ENCODE measurements at places on chromosomes 12 and 14.

DNA sequence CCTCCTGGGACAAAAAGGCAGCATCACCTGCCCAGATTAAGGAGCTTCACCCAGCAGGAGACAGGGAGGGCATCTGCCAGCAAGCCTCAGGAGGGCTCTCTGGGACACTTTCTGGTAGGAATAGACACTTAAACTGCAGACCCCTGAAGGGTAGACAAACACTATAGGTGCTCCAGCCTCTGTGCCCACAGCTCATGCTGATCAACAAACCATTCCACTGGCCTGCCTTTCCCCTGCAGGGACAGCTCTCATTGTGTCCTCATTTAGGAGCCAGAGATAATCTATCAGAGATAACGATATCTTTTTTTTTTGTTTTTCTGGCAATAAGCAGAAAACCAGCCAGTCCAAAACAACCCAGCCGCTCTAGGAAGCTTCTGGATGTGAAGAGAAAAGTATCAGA, 251.8 kb upstream of the CCDC196 start:
- no peak for DNase-seq

- DNase-seq = peak; percentile 7
These were observed 18.8 kb downstream of the GPR65 start for GRCh38 chr14:88023658-88024187.

DNA sequence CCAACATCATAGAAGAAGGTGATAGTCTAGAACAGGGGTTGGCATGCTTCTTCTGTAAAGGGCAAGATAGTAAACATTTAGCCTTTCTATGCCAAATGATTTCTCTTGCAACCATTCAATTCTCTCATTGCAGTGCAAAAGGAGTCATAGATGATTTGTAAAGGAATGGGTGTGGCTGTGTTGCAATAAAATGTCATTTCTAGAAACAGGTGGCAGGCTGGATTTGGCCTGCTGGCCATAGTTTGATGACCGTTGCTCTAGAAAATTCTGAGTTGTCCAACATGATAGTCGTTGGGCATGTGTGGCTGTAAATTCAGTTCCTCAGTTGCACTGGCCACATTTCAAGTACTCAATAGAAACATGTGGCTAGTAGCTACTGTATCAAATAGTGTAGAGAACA, 21.7 kb downstream of the SMCO2 start:
- DNase-seq = no peak

DNA sequence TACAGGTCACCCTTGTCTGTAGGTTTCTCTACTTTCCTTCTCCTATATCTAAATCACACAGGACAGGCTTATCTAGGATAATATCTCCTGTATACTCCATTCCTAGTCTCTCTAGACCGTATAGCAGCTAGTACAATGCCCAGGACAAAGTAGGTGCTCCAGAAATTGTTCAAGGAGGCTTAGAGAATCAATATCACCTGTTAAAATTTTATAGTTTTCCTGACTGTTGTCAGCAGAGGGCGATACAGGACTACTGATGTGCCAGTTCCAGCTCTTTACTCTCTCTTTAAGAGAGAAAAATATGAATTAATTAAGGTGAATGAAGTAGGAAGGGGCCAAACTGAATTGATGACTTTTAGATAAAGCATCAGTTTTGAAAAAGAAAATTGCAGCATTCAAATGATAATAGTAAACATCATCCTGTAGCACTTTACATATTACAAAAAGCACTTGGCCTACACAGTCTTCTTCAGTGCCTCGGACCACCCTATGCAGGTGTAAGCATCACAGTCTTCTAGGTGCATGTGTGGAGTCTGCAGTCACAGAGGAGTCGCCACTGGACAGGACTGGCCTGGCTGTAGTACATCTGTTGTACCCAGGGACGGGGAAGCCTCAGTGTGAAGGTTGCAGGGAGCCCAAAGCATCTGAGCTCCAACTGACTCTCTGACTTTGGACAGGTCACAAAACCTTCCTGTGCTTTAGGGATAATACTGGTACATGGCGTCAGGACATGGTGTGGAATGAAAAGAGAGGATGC, 61.9 kb upstream of the MAX start:
- DNase-seq = peak; percentile 64

DNA sequence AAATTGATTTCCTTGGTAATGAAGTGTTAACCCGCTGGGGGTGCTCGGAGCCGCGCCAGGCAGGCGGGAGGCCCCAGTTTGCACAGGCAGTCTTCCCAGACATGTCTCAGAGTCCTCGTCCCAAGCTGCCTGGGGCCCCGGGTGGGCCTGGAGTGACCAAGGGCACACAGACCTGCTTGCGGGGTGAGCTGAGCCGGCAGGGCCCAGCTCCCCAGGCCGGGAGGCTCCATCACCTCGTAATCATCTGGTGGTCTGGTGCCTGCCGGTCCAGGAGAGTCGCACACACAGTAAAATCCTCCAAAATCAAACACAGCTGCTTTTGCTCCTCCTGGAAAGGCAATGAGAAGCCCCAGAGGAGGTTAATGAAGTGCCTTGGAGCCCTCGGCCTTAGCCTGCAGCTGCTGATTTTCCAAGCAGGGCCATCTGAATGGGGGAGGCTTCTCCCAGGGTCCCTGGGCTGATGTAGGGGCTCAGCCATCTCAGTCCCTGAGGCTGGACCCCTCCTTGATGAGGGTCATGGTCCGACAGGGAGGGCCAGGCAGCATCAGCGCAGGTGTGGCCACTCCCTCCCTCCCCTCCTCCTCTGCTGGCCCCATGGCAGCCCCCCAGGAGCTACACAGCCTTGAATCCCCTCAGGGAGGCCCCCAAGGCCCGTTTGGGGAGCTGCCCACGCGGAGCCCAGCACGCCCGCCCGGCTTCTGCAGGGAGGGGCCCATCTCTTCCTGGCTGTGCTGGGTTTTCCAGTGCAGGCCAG, 39.4 kb upstream of the FBRSL1 start:
- DNase-seq = no peak

- no peak for DNase-seq
These were observed 851.4 kb upstream of the SEL1L start for GRCh38 chr14:82385048-82385447.

- DNase-seq = no peak
These were observed 123.2 kb downstream of the CHST11 start for GRCh38 chr12:104579718-104580495.

DNA sequence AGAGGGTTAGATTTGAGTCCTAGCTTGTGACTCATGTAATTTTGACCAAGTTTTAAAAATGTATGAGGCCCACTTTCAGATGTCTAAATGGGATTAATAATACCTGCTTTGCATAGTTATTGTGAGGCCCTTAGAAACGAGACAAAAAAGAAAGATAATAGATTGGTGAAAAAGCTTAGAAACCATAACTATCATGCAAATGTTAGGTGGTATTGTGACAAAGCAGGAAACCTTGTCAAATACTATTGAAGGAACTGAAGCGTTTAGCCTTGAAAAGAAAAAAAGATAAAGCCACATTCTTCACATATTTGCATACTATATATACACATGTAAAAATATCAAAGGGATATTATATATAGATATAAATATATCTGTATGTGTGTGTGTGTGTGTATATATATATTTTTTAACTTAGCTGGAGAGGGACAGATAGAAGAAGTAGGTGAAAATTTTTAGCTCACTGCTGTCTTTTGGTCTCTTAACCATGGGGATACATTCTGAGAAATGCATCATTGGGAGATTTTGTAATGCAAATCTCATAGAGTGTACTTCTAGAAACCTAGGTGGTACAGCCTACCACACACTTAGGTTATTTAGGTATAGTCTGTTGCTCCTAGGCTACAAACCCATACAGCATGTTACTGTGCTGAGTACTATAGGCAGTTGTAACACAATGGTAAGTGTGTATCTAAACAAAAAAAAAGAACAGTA, 270.3 kb downstream of the CCDC91 start:
- no peak for DNase-seq

DNA sequence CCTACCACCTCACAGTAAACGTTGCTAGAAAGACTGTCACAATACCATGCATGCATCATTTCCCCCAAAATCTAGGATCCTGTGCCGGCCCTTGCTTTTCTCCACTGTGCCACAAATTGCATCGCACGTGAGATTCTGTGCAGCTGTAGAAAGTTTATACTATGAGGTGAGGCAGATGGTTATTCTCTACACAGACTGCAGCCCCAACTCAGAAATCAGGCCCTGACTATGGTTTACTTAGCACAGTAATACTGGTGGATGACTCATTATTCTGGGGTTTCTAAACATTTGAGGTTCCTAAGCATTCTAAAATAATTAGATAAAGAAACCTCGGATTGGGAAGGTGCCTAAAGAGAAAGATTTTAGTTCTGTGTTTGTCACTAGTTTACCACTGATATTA, 163.8 kb upstream of the CCDC198 start:
- no peak for DNase-seq

DNA sequence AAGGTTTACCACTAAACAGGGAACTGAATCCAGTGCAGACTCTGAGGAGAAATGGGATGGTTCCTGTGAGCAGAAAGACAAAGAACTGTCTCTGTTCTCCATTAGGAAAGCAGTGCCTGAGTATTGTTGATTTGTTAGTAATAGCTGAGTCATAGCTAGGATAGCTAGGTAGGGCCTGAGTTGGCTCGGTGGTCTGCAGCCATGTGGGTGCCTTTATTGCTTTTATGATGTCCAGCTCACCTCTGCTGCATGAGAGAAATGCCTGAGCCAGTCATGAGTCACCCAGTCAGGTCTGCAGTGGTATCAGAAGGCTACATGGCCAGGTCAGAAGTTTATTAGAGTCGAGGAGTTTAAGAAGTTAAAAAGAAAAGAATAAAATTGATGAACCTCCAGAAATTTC, 24.2 kb downstream of the TRHDE start:
- no peak for DNase-seq

DNA sequence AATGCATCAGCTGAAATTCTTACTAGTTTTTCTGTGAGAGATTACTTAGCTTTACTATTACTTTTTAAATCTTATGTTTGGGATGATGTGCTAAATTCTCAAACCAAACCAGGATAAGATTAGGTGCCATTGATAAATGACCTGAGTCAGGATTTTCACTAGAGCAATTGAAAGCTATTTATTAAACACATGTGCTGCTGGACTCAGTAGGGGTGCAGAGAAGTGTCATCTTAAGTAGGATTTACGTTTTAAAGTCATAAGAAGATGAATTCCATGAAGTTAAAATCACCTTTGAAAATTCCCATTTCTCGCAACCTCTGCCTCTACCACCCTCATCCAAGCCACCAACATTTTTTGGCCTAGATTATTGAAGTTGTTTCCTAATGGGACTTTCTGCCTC, 8.8 kb downstream of the TMEM263 start:
- no peak for DNase-seq

GRCh38 chr14:92093320-92093719, 13.1 kb downstream of the ATXN3 start:
- no peak for DNase-seq

- no peak for DNase-seq
These were observed 19.4 kb downstream of the HHIPL1 start for GRCh38 chr14:99664058-99664936.

- no peak for DNase-seq
These were observed 272.4 kb upstream of the RTL1 start for GRCh38 chr14:101175731-101176534.

GRCh38 chr14:66709291-66709690, 201.3 kb downstream of the GPHN start:
- no peak for DNase-seq

DNA sequence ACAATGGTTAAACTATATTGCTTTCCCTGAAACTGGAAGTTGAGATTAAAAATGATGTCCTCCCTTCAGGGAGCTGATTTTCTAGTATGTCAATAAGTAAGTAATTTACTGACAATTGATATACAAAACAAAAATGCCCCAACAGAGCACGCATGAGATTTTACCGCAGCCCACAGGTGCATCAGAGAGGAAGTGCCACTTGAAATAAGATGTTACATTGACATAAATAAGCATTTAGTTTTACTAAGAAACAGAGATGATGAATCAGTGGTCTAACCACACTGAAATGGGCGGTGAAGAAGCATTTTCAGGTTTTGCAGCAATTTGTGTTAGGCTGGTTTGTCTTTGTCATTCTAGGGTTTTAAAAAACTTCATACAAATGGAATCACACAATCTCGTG, 8.8 kb upstream of the CLECL1 start:
- DNase-seq = no peak

DNA sequence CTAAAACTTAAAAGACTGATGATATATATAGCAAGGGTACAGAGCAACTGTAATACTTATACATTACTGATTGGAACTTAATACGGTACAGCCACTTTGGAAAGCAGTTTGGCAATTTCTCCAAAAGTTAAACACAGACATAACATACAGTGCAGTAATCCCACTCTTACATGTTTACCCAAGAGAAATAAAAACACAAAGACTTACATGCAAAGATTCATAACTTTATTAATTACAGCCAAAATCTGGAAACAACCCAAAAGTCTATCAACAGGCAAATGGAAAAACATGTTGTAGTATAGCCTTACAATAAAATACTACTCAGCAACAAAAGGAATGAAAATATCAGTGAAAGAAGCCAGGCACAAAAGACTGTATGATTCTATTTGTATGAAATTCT, 84.6 kb downstream of the GARIN6 start:
- no peak for DNase-seq

- DNase-seq = no peak
These were observed 3.6 kb downstream of the ABCD4 start for GRCh38 chr14:74299061-74299545.

- no peak for DNase-seq
These were observed 377.7 kb downstream of the SLC16A7 start for GRCh38 chr12:59973515-59973914.

GRCh38 chr12:130336723-130337487, 782 bp upstream of the PIWIL1 start:
- DNase-seq = no peak

DNA sequence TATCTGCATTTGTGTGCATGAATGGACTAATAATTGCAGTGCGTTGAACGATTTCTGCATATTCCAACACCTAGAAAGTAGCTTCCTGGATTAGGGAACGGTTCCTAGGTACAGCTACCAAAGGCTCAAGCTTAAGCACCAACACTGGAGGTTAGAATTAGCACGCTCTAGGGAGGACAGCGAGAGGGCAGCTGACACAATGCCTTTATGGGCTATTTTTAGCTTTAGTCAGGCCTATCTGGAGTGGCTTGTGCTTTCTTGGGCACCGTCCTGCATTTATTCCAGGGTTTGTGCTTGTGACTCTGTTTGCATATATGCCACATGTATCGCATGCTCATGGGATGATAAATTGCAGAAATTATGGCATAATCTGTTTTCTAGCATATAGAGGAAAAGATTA, 13.7 kb downstream of the ETV6 start:
- no peak for DNase-seq

GRCh38 chr12:70982286-70982685, 61.7 kb upstream of the PTPRR start:
- no peak for DNase-seq

- DNase-seq = no peak
These were observed 5.6 kb downstream of the DAZAP2 start for GRCh38 chr12:51244269-51244668.

GRCh38 chr12:69688471-69689427, 10.4 kb downstream of the BEST3 start:
- peak; percentile 24 for DNase-seq

Measured in K562 (cell line).